ENCODE measurements at places on chromosomes 4 and X.

GRCh38 chrX:155071694-155072280 is 479 bp downstream of the BRCC3 start:
- DNase-seq, result no peak

DNA sequence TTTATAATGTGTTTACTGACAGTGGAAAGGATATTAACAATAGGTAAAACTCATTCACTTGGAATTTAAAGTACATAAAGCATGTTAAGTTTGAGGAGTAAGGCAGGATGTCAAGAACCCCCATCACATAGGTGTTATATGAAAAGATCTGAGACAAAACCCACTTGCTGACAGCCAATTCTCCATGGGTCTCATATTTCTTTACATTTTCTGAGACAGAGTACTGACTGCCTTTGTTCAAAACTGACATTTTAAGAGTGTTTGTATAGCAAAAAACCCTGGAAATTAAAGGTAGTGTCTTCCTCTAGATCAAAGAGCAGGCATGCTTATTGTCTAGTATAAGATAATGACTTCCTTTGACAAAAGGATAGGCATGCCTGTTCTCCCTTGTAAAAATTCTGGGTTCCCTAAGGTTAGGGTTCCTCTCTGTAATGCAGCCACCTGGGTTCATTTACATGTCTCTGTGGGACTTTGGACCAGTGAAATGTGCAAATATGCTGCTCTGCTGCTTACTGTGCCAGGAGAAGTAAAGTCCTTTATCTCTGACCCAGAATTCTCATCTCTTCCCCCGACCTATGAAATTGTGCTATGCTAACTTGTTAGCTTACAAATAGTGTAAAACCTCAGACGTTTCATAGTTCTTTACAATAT is 123.6 kb downstream of the PCDH18 start:
- no peak for DNase-seq

DNA sequence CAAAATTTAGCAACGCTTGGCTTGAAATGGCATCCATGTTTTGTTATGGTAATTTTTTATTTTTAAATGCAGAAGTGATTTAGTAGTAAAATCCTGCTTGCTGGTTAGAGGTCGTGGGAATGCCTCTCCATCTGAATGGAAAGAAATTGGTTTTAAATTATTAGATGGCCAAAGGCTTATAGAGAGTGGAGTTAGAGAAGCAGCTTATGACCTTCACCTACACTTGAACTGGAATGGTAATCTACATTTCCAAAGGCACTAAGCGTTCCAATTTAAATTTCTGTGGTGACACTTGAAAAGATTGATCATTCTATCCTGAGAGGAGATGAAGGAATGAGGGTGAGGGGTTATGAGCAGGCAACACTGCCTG is 280.7 kb downstream of the RAPGEF2 start:
- DNase-seq, result no peak

- DNase-seq, result no peak
Observed at GRCh38 chr4:143700416-143701352, at the start of gene FREM3. Gene FREM3, minus strand, starts transcription at chr4:143700675. Its CDS starts 0 bp downstream, at chr4:143700675.

GRCh38 chr4:88535090-88535755 is 11.6 kb upstream of the PYURF start:
- no peak for DNase-seq

- no peak for DNase-seq
Observed at GRCh38 chr4:93635943-93636342, 192.6 kb upstream of the ATOH1 start.

DNA sequence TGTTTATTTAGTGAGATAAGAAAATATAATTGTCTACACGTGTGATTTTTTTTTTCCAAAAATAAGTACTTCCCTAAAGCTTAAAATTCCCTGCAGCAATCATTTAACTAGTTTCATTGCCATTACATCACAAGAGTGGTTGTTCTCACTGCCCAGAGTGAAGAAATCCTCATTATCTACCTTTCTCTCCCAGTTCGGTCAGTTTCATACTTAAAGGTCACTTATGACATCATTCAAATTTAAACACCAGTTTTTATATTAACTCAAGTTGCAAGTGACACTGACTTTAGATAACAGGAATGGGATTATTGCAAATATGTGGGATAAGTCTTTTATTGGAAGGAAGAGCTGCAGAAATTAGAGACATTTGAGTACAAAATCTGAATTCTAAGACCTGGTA is 1699.8 kb upstream of the IGFBP7 start:
- no peak for DNase-seq

GRCh38 chr4:147355847-147356246 is 125.0 kb upstream of the EDNRA start:
- no peak for DNase-seq

DNA sequence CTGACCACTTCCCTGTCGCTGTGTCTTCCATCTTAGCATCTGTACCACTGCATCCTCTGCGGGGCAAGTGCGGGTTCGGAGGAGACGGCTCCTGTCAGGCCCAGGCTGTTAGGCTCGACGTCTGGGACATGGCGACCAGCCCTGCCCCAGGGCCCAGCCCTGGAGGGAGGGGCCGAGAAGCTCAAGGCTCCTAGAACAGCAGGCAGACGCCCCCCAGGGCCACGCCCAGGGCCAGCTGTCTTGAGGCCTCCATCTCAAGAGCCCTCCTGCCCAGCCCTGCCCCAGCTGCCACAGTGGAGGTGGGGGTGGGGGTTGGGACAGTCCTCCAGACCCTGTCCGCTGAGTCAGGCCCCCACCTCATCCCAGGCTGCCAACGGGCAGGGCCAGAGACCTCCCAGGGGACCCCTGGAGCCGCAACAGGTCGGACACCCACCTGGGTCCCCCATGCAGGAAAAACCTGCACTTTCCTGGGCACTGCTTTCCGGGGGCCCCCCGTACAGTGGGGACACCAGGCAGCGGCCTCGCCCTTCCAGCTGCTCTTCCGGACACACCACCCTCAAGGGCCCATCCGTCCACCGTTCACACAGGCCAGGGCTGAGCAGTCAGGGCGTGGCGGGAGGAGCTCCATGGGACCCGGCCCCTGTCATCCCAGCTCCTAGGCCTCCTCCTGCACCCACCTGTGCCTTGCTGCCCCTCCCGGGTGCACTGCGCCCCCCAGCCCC is 83.1 kb downstream of the FAM53A start:
- no peak for DNase-seq

DNA sequence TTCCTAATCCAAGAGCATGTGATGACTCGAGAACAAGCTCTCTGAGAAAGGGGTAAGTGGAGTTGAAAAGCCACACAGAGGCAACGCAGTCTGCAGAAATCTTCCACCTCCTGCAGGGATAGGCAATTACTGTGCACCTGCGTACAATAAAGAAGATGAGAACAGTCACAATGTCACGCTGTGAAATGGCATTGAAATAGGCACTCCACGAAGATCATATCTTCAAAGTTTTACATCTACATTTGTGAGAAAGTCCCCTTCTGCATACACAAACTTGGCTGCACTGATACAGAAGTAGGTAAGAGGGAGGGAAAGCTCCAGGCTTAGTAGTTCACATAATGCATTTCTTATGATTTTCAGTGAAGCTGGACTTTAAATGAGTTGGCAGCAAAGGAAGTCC is 27.1 kb downstream of the DDX60L start:
- DNase-seq, result no peak

- no peak for DNase-seq
Observed at GRCh38 chrX:114201622-114202021, 382.3 kb upstream of the HTR2C start.

GRCh38 chrX:130719413-130719812 is 183.6 kb downstream of the ENOX2 start:
- DNase-seq, result no peak

GRCh38 chr4:2768921-2769336 is 12.8 kb upstream of the TNIP2 start:
- no peak for DNase-seq
